Activated T-cell treated with anti-CD3 and anti-CD28 coated beads for 24 hours (primary cell): ENCODE measurements at places on chromosomes 2 and 18.

GRCh38 chr2:167484875-167485274 is 596.6 kb downstream of the XIRP2 start:
- no peak for DNase-seq

GRCh38 chr2:206289391-206289790 is 14.9 kb downstream of the ZDBF2 start:
- DNase-seq: no peak

GRCh38 chr2:26327291-26328272 is 18.4 kb upstream of the SELENOI start:
- DNase-seq: no peak

- DNase-seq: no peak
Observed at GRCh38 chr2:96869281-96869821, 529 bp downstream of the SEMA4C start.

DNA sequence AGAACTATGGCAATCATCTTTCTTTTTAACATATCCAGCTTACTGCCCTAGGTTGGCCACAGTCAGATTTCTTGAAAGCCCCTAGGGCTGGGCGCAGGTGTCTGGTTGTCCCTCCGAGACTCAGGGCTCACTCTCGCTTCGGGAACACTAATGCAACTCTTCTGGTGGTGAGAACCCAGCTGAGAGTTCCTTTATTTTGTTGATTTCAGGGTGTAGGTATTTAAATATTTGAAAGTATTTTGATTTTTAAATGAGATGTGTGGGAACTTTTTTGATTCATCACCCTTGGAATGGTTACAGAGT is 40.7 kb downstream of the INPP4A start:
- no peak for DNase-seq

DNA sequence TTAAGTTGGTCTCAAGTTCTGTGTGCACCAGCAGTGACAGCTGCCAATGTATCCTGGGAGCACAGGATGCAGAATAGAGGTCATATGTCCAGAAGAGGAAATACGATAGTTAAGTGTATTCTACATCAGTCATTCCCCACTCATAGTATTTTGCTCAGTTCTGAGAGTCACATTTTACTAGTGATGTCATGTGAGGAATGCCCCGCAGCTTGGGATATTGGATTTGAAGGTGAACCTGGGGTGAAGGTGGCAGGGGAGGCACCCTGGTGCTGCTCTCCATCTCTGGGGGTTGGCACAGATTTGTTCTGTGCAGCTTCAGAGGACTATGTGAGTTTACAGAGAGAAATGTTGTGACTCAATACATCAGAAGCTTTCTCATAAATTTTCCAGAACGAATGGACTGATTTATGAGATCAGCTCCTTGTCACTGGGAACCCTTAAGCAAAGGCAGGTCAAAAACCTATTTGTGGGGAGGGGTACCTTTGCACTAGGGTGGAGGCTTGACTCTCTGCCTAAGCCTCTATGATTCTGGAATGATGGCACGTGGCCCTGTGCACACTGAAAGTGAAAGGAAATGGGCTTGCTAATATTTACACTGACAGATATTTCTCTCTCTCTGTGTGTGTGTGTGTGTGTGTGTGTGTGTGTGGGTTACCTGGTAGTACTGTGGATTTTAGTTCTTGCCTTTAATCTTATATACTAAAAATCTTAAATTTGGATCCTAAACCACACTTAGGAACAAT is 95.9 kb downstream of the NEB start:
- no peak for DNase-seq

DNA sequence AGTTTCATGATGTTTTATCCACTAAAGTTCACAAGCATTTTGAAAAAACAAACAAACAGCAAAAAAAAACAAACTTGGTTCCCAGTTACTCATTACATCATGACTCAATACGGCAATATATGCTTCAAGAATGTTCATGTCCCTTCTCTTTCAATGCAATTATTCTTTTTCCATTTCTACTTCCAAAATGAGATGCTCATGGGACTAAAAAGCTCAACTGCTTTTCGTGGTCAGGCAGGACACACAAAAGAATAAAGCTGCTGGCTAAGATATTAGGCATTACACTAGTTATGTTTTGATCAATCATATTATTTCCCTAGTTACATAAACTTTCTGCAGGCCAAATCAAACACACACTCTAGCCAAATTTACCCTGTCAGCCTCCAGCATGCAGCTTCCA is 301.3 kb downstream of the EPHA4 start:
- DNase-seq: no peak

- DNase-seq: no peak
Observed at GRCh38 chr2:54065411-54065810, 50.0 kb upstream of the ACYP2 start.

DNA sequence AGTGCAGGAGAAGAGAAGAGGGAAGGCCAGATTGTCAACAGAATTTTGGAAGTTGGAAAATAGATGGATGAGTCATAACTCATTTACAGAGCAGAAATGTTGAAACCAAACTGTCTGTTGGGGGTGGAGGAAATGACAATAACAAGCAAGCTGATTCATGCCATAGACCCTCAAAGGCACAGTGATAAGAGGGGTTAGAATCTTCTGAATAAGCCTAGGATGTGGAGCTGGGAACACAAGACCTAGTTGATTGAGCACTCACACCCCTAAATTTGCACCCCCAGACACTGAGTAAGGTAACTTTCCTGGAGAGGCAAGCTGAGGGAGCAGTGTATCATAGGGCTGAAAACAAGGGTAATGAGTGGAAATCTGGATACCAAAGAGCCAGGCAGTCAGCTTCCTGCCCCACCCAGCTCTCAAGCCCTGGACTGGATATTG is 141.4 kb downstream of the SCG2 start:
- DNase-seq: no peak

GRCh38 chr2:224841910-224842309 is 125.7 kb upstream of the CCDC195 start:
- no peak for DNase-seq
